ENCODE measurements at places on chromosomes 3 and 15.

- peak; percentile 26 for DNase-seq
These were observed 97.6 kb upstream of the STRIT1 start for GRCh38 chr3:155391104-155391503.

GRCh38 chr15:75206803-75207617, 5.3 kb downstream of the C15orf39 start:
- DNase-seq = no peak

DNA sequence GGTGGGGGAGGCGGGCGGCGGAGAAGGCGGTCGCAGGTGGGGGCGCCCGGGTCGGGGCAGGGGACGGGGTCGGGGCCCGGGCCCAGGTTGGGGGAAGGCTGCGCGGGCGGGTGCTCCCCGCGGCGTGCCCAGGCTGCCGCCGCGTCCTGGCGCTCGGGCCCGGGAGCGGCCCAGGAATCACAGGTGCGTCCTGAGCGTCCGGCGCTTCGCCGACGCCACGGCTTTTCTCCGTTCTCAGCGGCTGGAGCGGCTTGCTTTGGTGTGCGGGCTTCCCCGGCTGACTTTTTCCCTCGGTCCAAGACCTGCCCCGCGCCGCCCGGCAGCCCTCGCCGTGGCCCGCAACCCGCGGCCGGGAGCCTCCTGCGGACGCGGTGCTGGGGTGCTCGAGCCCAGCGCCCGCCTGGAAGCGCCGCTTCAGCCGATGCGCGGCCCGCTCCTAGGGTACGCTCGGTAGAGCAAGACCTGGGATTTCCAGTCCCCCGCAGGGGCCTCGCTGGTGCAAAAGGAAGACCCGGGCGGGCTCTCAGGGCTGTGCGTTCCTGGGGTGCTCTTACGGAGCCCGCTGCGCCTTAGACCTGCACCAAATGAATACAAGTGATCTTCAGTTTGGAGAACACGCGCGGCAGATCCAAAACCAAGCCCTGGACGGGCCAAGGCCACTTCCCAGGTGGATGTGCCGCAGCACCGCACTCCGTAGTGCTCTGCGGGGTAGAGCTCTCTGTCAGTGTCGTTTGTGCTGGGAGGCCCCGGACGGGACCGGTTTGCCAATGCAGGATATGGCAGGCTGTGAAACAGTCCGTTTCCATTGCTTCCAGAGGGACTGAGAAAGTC, 639 bp downstream of the NIPA1 start:
- no peak for DNase-seq

DNA sequence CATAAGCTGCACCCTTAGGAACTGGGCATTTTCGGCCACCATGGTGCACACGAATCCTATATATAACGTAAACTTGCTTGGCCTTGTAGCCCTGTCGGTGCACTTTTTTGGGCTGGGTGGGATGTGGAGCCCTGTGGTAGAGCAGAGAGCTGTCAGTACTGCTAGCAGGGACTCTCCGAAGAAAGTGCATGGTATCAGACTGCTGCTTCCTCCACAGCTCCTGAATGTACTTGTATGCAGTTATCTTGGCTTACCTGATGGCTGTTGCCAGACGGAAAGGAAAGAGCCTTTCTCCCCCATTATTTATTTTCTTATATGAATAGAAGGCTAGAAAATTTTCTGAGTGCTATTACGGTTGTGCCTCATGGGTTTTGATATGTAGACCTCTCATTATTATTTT, 8.4 kb downstream of the GALK2 start:
- no peak for DNase-seq

- no peak for DNase-seq
These were observed 1089.8 kb downstream of the ROBO2 start for GRCh38 chr3:78129707-78130106.

GRCh38 chr3:107236655-107237337, 140.4 kb upstream of the CCDC54 start:
- no peak for DNase-seq

- no peak for DNase-seq
These were observed 91.5 kb upstream of the TNFAIP8L3 start for GRCh38 chr15:51186181-51186705.

- no peak for DNase-seq
These were observed 5.7 kb downstream of the RYK start for GRCh38 chr3:134244921-134245320.

DNA sequence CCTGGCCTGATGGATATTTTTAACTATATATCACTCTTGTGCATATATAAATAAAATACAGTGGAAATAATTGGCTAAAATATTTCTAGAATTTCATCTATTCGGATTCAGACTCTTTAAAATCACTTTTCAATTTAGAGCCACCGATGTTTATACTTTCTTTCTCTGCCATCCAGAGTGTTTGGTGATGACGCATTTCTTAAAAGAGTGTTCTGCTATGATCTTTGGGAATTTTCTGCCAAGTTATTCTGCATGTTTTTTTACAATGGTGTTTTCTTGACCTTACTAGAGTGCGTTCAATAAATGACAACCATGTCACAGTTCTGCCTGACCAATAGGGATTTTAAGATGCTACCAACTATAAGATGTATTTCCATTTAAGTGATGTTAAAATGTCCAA, 30.2 kb downstream of the PPP2R3A start:
- DNase-seq = no peak

DNA sequence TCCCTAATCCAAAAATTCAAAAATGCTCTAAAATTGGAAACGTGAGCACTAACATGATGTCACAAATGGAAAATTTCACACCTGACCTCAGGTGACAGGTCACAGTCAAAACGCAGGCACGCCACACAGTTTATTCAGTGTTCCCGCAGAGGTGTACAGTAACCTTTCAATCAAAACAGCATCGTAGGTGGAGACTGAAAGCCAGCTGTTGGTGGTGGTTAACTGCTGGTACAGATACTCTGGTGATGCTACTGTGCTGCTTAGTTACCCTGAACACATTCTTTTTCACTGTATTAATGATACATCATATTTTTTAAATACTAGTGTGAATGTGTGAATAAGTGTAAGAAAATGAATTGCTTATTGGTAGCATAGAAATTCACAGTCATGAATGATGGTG, 23.8 kb downstream of the RAB11A start:
- no peak for DNase-seq

DNA sequence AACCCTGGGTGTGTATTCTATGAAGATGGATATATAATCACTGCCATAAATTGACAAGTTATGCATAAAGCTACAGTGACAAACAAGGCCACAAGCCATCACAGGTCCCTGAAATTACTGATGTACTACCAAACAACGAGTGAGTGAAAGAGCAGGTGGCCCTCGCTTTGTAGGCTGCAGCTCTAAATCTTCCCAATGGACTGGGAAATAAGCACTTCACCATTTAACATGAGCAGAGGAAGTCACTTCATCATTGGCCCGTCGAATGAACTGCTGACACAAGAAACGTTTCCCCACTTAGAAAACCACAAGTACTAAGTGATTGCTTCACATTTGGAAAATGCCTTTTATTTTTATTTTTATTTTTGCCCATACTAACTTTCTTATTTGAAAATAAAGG, 218.0 kb downstream of the ZNF385D start:
- no peak for DNase-seq

- no peak for DNase-seq
These were observed 82.1 kb downstream of the EEFSEC start for GRCh38 chr3:128235207-128235926.

GRCh38 chr3:122975163-122975923, 52.2 kb downstream of the SEMA5B start:
- peak; percentile 32 for DNase-seq

DNA sequence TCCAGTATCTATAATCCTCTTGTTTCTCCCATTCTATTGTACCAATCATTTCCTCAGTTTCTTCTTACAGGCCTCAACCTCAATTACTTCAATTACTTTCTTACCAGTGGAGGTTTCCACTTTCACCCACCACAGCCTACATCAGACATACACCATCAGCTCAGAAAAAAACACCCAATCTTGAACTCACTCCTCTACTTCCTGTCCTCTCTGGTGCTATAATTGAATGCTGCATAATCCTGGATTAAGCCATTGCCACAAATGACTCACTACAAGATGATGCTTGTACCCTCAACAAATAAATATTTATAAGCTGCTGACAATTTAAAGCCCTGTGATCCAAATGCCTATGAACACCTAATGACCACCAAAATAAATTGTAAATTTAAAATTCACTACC, 18.5 kb downstream of the RYK start:
- DNase-seq = no peak

GRCh38 chr15:64942356-64942755, 30.7 kb downstream of the ANKDD1A start:
- DNase-seq = no peak

DNA sequence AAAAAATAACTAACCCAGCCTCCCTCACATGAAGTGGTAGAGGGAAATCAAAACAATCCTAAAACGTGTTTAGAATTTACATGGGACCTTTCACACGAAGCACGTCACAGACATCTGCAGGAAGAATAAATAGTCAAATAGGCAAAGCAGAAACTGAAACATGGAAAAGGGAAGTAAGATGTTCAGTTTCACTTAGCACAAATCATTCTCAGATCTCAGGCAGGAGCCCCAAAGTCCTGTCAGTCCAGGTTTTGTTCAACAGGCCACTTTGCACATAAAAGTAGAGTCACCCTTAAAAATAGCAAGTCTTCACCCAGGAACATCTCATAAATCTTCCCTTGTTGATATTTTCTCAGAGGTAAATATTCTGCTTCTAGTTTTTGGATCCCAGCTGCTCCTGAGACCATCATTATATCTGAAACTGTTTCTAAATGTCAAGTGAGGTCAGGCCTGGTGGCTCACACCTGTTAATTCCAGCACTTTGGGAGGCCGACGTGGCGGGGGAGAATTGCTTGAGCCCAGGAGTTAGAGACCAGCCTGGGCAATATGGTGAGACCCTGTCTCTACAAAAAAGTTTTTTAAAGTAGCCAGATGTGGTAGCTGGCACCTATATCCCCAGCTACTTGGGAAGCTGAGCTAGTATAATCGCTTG, 1.9 kb downstream of the RUBCN start:
- no peak for DNase-seq

- DNase-seq = no peak
These were observed 16.1 kb upstream of the LYSMD4 start for GRCh38 chr15:99749386-99749785.

- DNase-seq = no peak
These were observed 111.0 kb upstream of the KLF13 start for GRCh38 chr15:31215490-31216214.

DNA sequence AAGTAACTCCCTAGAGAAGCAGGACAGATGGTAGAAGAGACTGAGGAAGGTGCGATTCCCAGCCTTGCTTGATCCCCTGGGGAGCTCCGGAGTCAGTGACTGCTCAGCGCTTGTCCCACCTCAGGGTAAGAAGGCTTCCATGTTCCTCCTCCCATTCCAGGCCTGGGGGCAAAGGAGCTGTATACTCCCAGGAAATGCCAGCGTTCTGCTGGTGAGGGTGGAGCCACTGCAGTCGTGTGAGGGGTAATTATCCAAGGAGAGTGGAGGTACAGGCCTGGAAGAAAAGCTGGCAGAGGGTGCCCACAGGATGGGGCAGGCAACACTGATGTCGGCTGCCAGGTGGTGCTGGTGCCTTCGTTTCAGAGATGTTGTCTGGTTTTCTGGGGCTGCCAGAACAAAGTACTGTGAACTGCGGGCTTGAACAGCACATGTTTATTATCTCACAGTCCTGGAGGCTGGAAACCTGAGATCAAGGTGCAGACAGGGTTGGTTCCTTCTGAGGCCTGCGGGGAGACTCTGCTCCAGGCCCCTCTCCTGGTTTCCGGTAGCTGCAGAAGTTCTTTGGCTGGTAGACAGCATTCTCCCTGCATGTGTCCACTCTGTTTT, 12.1 kb upstream of the APBA2 start:
- no peak for DNase-seq

DNA sequence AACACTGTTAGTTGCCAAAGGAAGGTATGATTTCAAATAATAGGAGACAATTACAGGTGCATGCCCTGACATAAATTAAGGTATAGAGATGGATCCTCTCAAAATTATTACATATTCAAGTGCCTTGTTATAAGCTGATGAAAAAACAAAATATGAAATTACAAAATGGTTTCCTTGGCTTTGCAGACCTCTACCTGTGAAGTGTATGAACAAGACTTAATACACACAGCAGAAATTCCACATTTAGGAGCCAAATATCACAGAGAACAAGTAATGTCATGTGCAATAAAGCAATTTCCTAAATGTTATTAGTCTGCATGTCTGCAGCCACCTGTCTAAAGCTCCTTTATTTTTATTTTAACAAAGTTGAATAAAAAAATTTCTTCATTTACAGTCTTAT, 151.5 kb downstream of the ALCAM start:
- DNase-seq = no peak

- no peak for DNase-seq
These were observed 7.6 kb upstream of the ADPRH start for GRCh38 chr3:119571688-119572087.

GRCh38 chr3:136250903-136251460, 842 bp downstream of the PCCB start:
- no peak for DNase-seq

DNA sequence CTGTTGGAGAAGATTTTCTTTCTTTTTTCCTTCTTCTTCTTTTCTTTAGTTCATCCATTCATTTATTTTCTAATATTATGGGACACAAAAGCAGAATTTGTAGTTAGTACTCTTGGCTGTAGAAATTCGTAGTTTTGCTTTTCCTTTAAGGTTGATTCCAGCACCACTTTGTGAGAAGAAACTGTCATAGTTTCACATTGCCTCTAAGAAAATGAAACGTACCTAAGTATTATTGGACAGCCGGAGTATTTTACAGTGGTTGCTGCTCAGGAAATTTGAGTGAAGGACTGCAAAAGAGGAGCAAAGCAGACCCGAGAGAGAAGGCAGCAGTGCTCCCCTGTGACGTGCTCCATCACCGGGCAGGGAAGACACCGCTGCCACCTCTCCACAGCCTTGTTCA, 48.1 kb downstream of the PLCL2 start:
- DNase-seq = no peak

DNA sequence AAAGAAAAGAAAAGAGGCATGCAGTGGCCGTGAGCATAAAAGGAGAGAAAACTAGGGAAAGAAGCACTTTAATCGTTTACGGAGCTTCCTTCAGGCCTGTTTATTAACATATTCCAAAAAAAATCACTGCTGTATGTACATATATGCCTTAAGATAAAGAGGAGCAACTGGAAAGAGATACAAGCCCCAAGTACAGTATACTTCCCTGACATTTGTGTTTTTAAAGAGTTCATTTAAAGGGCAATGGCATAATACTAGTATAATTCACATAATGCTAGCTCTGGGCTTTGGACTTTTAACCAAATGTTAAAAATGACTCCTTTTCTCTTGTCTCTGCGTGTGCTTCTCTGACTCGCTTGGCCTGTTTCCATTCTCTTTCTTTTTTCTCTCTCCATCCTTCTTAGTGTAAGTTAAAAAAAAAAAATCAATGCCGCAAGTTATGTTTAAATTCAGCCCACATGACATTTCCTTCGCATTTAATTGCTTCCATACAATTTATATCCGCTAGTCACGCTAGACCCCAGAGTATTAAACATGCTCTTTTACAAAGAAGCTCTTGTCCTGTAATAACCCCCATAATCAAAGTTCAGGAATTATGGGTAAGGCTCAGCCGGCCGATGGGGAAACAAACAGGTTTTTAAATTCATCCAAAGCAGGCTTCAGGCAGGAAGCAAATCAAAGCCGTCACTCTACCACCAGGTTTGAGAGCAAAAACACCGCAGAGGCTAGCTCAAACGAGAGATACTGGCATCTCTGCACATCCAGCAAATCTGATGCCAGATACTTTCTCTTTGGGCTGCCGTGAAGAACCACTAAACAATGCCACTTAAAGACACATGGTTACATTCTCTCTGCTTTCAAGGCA, 19.4 kb downstream of the WWTR1 start:
- no peak for DNase-seq

All from non-pigmented ciliary epithelial cell (primary cell).